ENCODE measurements at places on chromosomes 11 and 22.
A peak's percentile ranks its signal among the peaks of the same experiment; 100 is the strongest.

DNA sequence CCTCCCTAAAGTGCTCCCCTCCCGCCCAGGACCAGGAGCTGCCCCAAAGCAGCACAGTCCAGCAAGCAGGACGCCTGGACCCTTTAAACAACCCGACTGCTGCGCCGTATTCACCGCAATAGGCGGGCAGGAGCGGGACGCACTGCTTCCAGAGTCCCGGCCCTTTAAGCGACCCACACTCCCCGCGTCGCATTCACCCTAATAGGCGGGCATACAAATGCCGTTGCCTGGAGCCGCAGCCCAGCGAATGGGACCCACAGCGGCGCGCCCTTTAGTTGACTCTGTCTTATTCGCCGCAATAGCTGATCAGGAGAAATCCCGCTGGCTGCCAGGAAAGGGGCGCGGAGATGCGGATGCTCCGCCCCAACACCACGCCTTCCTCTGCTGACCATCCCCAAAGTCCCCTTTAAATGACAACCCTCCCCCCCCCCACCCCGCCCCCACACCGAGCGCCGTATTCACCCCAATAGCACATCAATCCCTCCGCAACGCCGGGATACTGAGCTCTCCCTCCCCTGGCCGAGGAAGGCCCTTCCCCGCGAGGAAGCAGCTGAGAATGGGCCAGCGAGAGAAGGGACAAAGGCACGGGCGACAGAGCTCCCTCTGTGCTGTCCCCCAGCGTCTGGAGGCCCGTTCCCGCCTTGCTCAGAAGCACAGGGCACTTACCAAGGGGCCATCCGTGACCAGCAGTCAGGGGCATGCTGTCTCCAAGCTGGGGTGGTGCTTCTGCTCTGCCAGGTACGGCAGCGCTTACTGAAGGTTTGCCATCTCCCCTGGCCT, 4.7 kb downstream of the OSBPL5 start:
- DNase-seq, result no peak

DNA sequence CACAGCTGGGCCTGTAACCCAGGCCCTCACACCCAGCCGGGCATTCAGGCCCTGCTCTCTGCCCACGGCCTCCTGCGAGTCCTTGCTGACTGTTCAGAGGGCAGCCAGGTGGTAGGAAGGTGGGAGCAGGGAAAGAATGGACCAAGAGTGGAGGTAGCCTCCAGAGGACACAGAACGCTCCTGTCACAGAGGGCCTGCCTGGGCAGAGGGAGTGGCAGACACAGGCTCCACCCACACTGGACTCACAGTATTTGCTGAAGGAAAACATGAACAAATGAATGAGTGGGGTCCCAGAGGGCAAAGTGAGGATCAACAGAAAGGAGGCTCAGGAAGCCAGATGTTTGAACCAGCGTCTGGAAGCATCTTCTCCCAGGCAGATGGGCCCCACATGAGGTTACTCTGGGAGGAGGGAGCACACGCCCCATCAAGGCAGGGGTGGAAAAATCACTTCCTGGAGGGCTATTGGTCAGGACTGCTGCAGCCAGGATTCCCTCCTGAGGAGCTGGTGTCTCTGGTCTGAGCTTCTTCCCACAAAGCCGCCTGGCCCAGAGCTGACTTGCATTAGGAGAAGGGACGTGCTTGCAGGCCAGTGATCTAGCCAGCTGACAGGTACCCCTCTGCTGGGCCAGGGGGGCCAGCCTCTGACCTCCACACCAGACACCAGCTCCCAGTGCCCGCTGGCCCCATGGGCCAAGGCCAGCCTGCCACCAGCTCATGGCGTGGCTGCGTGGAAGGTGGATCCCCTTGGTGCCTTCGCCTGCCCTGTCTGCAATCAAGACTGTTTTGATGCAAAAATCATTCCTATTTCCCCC, 84.0 kb downstream of the THAP12 start:
- DNase-seq, result no peak

GRCh38 chr11:32231909-32232493, 141.1 kb downstream of the RCN1 start:
- DNase-seq, result no peak

GRCh38 chr11:97361812-97362378, 972.1 kb downstream of the JRKL start:
- DNase-seq, result no peak

DNA sequence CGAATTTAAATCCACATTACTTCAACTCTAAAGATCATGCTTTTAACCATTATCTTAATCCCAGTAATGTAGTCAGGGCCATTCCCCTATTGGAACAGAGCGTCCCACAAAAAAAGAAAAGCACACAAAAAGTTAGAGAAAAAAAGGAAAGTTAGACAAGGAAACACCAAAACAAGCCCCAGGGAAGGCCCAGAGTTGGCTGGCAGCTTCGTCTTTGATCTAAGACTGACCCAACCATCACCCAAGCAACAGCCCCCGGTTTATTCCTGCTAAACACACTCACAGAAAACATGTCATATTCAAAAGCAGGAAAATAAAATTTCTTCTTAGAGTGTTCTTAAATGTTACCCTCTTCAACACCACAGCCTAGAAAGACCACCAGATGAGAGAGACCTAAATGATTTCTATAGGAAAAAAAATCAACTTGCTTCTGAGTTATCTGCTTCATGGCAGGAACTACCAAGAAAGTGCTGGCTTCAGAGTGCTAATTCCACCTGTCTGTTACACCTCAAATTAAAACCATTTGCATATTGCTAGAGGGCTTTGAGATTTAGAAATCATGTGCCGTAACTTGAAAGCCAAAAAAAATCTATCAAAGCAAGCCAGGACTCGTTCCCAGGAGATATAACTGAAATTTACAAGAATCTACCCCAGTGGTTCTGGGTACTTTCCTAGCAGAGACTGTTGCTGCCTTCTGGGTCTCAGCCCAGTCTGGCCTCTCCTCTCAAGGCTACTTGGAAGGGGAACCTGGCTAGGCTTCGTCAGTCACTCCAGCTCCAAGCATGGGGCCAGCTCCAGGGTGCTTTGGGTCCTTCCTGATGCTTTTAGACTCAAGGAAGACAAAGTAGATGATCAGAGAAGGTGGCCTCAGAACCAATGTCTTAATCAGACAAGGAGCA, 31.2 kb downstream of the POU2AF3 start:
- no peak for DNase-seq

DNA sequence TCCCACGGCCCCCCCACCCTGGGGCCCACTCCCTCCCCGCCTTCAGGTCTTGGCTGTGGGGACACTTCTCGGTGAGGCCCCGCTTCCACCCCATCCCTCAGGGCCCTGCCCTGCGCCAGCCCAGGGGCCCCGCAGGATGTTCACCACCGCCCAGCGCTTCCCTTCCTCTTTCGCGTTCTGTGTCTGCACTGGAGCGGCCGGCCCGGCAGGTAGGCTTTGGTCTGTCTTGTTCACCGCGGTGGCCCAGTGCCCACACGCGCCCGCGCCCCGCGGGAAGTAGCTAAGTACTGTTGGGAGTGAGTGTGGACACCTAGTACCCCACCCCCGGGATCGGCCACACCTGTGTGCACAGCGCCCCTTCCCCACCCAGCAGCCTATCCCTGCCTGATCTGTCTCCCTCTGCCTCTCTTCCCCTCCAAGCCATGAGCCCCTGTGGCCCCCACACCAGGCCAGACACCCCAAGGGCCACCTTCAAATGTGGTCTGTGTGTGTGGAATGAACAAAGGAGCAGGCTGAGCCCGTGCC, 85.4 kb downstream of the WNT7B start:
- no peak for DNase-seq

GRCh38 chr11:132264616-132265015, 894.2 kb downstream of the NTM start:
- DNase-seq, result no peak

- no peak for DNase-seq
These were observed 5.0 kb downstream of the EIF4G2 start for GRCh38 chr11:10803676-10804075.

DNA sequence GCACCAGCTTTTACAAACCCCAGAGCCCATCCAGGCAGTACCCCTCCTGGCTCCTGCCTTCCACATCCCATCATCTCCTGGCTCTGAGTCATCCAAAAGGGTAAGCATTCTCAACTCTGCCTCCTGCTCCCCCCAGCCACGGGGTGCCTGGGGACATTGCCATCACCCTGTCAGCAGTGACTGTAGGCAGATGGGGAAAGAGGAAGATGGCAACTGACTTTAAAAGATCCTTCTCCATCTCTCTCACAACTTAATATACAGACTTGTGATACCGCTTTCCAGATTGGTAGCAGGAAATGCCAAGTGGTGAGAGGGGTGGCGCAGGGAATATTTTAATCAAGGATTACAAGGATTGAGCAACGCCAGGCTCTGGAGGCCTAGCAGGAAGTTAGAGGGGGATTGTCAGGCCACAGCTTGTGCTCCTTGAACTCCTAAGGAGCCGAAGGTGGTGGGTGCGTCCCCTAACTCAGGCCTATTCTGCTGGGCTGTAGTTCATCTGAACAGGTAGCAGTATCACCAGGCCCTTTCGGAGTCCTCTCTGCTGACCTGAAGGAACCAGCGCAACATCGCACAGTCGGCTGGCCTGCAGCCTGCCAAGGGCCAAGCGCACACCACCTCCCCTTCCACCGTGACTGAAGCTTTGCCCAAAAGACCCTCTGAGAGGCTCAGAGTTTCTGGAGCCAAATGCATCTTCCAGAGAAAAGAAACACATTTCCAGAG, 83.3 kb downstream of the ZC3H12C start:
- no peak for DNase-seq

DNA sequence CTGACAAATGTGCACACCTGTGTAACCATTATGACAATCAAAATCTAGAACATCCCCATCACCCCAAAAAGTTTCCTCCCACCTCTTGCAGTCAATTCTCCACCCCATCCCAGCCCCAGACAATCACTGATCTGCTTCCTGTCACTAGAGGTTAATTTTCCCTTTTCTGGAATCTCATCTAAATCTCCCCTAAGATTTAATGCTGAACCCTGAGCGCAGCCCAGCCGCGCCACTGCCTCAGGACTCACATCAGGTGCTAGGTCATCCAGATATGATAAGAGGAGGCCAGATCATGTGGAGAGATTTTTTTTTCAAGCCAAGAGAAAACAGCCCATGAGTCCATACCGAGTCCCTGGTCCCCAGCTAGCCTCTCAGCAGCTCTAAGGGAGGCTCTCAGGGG, 4.3 kb upstream of the TMPRSS13 start:
- DNase-seq, result no peak

DNA sequence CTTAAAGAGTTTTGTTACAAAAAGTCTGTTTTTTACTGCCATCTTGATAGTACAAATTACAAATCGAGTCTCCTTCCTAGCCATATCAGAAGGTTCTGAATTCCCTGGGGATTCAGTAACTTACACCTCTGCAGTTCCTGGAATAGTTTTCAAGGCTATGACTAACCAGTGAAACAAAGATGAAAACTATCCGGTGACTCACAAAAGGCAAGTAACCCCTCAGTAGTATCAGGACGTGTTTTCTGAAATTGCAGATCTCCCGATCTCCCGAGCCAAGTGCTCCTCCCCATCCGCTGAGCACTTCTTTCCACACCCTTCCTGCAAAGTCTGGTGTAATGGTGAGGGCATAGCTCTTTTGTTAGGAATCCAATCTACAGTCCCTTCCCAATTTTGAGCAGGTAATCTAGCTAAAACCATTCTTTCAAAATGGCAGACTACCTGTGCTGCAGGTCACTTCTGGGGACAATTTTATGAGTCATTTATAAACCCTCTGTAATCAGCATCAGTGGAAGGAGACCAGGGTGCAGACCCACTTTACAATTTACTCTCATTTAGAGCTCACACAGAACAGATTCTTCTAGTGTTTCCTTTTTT, 7.7 kb downstream of the E2F8 start:
- no peak for DNase-seq

GRCh38 chr11:82007521-82007920, 726.1 kb downstream of the FAM181B start:
- no peak for DNase-seq

- no peak for DNase-seq
These were observed 4.7 kb downstream of the TPST2 start for GRCh38 chr22:26585104-26585790.

GRCh38 chr11:118842369-118842768, 41.3 kb upstream of the CXCR5 start:
- no peak for DNase-seq

DNA sequence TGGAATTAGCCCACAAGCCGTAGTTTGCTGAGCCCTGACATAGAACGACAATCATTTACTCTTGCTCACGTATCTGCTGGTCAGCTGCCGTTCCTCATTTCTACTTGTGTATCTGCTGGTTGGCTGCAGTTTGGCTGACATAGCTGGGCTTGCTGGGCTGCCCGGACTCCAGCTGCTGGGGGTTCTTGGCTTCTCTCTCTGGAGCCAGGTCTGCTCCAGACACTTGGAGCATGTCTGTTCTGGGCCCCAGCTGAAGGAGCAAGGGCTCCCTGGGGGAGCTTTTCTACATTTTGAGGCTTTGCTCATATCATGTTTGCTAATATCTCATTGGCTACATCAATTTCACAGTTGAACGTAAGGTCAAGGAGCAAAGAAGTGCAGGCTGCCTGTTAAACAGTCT, 47.3 kb downstream of the PRDM11 start:
- no peak for DNase-seq

DNA sequence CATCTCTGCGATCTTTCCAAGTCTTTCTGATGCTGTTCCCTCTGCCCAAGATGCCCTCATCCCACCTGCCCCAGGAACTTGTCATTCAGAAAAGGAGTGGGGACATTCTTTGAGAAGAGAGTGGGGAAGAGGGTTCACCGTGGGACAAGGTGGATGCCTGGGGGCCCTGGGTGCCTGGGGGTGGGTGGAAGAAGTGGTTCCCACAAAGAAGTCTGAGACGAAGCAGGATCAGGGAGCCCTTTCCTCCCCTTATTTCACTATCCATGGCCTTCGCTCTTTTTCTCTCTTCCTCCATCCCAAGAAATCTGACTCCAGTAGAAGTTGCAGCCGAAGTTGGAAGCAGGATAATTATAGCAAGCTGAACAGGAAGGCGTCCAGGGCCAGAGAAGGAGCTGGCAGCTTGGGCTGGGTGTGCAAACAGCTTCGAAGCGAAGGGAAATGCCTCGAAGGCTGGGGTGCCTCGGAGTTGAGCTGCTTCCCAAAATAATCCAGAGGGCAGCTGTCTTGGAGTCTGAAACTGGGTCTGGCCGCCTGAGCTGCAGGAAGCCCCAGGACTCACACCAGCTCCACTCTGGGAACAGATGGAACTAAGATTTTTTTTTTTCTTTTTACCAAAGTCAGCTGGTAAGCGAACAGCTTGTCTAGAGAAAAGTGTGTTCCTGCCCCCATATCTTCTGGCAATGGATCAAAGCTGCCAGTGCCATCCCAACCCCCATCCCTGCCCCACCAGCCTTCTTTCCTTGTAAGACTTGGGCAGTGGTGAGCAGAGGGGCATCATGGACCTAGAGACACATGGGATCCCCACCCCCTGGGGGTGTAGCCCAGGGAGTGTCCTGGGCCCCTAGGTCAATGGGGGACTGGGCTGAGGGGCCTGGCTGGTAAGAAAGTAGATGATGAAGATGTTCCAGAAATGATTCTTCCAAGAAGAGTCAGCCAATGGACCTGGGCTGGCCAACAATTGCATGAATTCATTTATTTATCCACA, 31.5 kb downstream of the PARVG start:
- no peak for DNase-seq

- DNase-seq, result no peak
These were observed 54.9 kb downstream of the ENDOD1 start for GRCh38 chr11:95144313-95145235.

- peak; percentile 74 for DNase-seq
These were observed 745 bp downstream of the NCAM1 start for GRCh38 chr11:112961751-112962578.

GRCh38 chr22:35977136-35977535, 51.5 kb downstream of the RBFOX2 start:
- no peak for DNase-seq

GRCh38 chr11:133809569-133810491, 35.5 kb downstream of the SPATA19 start:
- DNase-seq, result no peak
